ENCODE measurements at places on chromosomes 1 and 21.

DNA sequence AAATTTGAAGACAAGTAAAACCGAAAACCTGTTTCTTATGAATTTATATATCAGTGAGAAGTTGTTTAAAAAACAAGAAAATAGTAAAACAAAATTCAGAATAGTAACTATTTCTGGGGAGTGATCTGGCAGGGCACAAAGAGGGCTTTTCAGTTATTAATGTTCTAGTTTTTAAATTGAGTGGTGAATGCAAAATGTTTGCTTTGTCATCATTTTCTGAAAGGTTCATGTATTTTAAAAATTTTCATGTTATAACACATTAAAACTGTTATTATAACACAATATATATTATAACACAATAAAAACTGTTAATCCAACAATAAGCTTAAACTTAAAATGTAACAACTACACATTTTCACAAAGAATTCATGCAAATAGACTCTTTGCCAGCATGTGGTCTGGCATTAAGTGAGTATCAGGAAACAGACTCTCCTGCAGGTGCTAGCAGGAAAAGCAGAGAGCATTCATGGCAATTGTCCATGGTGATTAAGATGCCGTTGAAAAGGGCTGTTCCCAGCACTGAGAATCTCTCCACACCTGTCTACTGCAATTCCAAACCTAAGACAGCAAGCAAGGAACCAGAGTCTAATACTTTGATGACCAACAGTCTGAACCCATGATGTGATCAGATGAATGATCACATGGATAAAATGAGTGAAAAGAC, 204.9 kb downstream of the TBX15 start:
- no peak for DNase-seq

DNA sequence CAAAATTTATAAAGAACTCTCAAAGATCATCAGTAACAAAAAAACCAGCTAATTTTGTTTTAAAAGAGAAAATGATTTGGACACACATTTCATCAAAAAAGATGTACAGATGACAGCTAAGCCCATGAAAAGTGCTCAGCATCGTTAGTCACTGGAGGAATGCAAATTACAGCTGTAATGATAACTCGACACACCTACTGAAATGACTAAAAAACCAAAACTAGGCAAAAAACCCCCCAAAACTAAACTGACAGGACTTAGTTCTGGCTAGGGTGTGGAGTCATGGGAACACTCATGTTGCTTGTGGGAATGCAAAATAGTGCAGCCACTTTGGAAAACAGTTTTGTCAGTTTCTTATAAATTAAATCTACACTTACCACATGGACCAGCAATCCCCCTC, 59.5 kb downstream of the CNIH3 start:
- no peak for DNase-seq

GRCh38 chr1:111217183-111217910, 10.2 kb upstream of the CHI3L2 start:
- DNase-seq, result no peak

- DNase-seq, result no peak
These were observed 29.7 kb downstream of the SLC26A9 start for GRCh38 chr1:205913451-205914154.

Measured in activated CD8-positive, alpha-beta memory T cell treated with anti-CD3 and anti-CD28 coated beads for 48 hours (primary cell).